Upper lobe of right lung (tissue), 1 donor: ENCODE measurements at places on chromosomes 2 and 18. TPM values are rescaled to one million over a fixed set of nuclear protein-coding genes. Genes with fewer than 3 reads are reported as not detected.

- DNase-seq = no peak
These were observed 234.0 kb downstream of the ZNF407 start for GRCh38 chr18:74831571-74832250.

DNA sequence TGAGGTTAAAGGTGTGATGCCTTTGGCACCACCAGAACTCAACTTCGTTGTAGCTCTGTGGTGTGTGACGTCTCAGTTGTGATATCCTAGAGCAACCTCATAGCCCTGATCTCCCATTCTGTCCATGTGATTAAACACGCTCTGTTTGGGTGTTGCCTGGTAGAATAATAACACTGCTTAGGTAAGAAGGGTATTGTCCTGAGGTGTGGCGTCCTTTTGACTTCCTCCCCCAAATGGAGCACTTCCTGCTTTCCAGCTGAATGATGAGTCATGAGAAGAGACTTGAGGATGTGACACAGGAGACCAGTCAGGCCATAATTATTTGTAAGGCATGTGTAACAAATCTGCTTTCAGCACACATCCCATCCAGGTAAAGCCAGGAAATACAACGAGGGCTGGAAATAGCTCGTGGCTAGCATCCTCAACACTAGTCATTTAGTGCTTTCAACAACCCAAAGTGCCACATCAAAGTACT lies 100.7 kb downstream of the RAPGEF4 start:
- no peak for DNase-seq

DNA sequence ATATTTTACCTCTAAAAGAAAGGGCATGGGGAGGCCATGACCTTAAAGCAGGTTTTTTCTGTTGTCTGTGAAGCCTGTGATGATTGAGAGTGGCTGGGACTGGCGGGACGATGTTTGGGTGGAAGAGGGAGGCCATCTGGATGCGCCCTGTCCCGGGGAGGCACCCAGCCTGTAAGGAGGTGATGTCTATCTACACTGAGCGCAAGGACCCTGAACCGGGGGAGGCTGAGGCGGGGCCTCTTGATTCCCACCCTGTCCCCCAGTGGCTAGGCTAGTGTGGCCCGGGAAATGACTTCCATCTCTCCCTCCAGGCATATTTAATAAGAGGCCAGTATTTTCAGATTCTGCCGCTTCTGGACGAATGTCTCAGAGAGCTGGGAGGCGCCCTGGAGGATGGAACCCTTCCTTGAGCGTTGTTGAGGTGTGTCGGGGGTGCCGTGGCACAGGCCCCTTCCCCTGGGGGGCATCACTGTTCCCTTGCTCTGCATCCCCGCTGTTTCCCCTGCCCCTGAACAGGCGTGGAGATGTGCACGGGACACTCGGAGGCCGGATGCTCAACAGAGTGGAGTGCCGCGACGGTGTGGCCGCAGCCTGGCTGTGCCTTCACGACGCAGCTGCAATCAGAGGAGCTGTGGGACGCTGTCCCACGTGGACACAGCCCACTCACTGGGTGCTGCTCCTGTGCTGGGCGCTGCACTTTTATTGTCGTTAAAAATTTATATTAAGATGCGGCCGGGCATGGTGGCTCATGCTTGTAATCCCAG lies 185.4 kb downstream of the LDLRAD4 start:
- no peak for DNase-seq

The MTLN gene
- total RNA-seq = 53.3 TPM

- DNase-seq = no peak
These were observed 466.8 kb upstream of the MEX3C start for GRCh38 chr18:51664236-51664635.

GRCh38 chr2:70396612-70397011 lies 94.7 kb upstream of the FAM136A start:
- no peak for DNase-seq

- no peak for DNase-seq
These were observed 39.5 kb downstream of the TGOLN2 start for GRCh38 chr2:85288244-85288725.

The POTEC gene
- total RNA-seq = not detected

- DNase-seq = no peak
These were observed 50.7 kb downstream of the AFTPH start for GRCh38 chr2:64574871-64575270.

The VAPA gene
- total RNA-seq = 225 TPM

DNA sequence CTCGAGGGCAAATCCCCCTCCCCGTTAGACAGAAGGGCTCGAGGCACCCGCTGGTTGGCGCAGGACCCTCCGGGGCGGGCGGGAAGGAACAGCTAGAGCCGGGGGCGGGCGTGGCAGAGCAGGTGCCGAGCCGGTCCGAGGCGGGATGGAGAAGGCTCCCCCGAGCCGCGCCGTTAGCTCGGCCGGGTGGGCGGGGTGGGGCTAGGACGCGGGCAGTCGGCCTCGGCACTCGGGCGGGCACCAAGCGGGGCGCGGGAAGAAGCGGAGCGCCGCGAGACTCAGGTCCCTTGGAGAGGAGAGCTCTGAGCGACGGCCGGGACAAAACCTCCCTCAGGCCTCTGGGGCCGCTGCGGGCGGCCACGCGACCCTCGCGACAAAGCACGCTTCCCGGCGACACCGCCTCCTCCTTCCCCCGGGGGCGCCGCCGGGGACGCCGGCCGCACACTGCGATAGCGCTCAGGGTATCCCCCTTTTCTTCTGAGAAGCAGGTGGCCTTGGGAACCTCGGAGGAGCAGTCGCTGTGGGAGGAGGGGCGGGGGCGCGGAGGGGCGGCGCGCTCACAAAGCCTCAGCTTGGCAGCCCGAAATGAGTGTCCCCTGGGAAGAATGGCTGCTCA lies 721 bp downstream of the FHOD3 start:
- no peak for DNase-seq

GRCh38 chr2:167942366-167943081 lies 304.9 kb downstream of the STK39 start:
- DNase-seq = no peak

The ELOA2 gene
- total RNA-seq = not detected

DNA sequence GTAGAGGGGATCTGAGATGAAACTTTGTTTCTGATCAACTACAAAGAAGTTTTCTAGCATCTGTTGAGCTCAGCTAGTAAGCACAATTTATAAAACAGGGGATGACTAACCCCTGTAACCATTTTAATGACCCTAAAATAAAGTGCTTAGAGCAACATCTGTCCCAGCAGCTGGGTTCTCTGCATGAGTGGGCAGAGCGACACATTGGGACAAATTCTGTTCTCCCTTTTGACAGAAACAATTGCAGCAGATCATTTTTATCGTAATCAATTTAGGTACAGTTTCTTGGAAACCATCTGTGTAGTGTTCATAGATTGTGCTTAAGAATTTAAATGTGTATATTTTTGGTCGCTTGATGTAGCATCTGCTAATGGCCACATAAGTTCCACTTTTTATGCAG lies 678.0 kb downstream of the RNF144A start:
- DNase-seq = no peak

The TOGARAM2 gene
- total RNA-seq = 0.72 TPM

- no peak for DNase-seq
These were observed at the start of gene PAX8 for GRCh38 chr2:113278742-113279139. TSS of gene PAX8 (minus strand) at chr2:113278921. CDS start at chr2:113278394, 527 bp downstream.

- no peak for DNase-seq
These were observed 192.0 kb downstream of the MTX2 start for GRCh38 chr2:176461098-176461808.

DNA sequence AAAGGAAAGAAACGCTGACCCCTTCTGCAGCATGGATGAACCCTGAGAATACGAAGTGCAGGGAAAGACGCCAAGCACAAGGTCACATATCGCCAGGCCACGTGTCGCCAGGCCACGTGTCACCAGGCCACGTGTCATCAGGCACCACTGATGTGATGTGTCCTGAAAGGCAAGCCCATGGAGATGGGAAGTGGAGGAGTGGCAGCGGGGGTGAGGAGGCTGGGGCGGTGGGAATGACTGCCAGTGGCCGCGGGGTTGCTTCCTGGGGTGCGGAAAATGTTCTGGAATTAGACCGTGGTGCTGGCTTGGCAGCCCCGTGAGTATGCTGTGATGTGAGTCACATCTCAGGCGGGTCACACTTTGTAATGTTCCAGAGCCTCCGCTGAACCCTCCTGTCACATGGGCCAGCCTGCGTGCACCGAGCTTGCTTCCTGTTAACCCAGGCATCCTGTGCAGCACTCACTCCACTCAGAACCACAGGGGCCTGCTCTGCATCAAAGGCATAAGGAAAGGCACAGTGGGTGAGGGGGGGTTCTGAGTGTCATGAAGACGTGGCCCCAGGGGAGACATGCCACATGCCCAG lies 39.0 kb downstream of the SLC66A2 start:
- DNase-seq = no peak

- DNase-seq = no peak
These were observed 208.4 kb downstream of the RAD51AP2 start for GRCh38 chr2:17309741-17310339.

DNA sequence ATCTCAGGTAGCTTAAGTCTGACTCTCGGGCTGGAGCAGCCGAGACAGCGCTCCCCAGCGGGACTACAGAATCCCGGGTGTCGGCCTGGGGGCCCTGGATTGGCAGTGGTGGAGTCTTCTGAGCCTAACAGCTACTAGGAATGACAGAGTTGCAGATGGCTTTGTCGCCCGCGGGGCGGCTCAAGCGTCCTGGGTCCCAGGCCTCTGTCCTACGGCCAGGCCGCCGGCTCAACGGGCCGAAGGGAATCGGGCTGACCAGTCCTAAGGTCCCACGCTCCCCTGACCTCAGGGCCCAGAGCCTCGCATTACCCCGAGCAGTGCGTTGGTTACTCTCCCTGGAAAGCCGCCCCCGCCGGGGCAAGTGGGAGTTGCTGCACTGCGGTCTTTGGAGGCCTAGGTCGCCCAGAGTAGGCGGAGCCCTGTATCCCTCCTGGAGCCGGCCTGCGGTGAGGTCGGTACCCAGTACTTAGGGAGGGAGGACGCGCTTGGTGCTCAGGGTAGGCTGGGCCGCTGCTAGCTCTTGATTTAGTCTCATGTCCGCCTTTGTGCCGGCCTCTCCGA lies 8.8 kb downstream of the SIX2 start:
- DNase-seq = no peak

DNA sequence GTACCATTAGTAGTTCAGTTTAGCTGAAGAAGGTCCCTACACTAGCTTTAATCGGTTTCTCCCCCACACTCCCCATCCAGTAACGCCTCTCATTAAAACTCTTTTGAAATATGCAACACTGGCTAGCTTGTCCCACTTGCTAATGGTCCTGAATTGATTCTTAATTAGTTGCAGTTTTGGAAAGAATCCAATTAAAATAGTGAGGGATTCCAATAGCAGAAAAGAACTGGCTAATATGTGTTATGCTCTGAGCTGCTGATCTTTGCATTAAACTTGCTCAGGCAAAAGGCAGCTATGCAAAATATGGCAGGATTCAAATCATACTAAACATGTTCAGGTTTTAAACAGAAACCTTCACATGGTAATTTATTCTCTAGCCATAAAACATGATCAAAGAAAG lies 252.5 kb upstream of the HNRNPA3 start:
- no peak for DNase-seq

DNA sequence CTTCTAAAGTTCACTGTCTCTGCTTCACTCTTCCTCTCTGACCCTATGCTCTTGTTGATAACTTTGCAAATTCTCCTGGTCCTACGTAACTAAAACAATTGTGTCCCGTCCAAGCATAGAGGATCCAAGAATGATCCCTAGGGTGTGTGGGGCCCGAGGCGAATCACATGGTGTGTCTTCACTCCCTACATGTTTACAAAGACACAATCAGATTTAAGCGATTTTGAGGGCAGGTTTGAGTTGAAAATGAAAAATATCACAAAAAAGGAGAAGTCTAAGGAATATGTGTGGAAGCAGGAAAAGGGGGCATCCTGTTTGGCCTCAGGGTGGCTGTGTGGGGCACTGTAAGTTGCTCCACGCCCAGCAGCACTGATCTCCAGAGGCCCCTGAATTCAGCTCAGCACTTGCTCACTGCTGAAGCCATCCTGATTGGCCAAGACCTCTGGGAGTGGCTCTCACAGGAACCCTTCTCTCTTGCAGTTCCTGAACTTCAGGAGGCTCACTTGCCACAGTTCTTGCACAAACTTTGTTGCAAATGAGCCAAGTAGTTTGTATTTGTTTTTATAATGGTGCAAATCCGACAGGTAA lies 363.6 kb downstream of the ZNF521 start:
- DNase-seq = no peak

The ST8SIA3 gene
- total RNA-seq = not detected

DNA sequence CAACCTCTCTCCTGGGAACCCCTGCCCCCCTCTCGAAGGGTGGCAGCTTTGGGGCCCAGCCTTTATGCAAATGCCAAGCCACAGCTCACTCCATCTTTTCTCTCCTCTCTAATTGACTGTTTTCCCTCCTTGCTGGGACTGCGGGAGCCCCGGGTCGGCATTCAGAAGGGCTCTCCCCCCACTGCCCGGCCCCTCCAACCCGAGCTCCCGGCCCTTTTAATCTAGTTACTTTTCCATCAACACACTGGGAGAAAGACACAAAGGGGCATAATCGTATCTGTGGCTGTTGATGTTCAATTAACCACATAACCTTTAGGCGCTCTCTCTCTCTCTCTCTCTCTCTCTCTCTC lies 95.4 kb downstream of the INHBB start:
- no peak for DNase-seq

DNA sequence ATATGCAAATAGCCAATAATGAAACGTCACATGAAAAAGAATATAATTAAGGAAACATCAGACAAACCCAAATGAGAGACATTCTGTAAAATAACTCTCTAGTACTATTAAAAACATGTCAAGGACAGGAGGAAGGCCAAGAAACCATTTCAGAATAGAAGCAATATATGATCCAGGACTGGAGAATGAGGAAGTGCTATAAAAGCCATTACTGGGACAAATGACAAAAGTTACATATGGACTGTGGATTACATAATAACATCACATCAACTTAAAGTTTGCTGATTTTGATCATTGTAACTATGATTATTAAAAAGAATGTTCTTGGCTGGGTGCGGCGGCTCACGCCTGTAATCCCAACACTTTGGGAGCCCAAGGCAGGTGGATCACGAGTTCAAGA lies 81.3 kb downstream of the CRACDL start:
- DNase-seq = no peak

DNA sequence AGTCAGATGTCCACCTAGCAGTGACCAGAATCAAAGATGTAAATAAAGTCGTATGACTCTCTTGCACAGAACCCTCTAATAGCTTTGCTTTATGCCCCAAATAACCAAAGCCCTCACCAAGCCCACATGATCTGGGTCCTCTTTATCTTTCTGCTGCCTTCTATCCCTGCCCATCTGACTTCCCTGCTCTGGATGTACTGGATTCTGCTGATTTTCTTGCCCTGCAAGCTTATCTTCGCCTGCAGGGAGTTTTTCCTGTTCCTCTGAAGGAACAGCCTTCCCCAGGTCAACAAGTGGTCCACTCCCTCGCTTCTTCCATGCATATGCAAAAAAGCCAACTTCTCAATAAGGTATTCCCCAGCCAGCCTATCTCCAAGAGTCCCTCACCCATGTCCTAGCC lies 18.7 kb downstream of the IL36B start:
- no peak for DNase-seq

The SCG2 gene
- total RNA-seq = 0.61 TPM

The TTR gene
- not detected for total RNA-seq

GRCh38 chr2:234161932-234162331 lies 111.4 kb downstream of the SPP2 start:
- DNase-seq = no peak

The CCBE1 gene
- 27.8 TPM for total RNA-seq

The MDH1B gene
- 0.26 TPM for total RNA-seq

The BBS5 gene
- total RNA-seq = 6.0 TPM
